ENCODE measurements at places on chromosomes 16 and 17.

GRCh38 chr16:87838643-87839541 is 30.4 kb downstream of the SLC7A5 start:
- DNase-seq: no peak

GRCh38 chr16:56269811-56270684 is 78.8 kb downstream of the GNAO1 start:
- no peak for DNase-seq

GRCh38 chr17:57203040-57203439 is 53.3 kb upstream of the MSI2 start:
- DNase-seq: no peak

DNA sequence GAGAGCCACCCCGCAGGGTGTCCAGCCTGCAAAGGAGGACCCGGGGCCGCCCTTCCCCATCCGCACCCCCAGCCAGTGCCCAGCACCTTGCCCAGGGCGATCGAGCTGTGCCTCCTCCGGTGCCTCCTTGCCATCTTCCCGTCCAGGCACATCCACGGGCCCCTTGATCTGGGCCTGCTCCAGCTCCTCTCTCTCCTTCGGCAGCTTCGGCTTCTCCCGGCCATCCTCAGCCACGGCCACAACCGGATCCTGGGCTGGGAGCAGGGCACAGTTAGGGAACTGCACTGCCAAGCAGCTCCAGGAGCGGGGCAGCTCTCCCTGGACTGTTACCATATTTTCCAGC is 13.8 kb downstream of the NDUFAF8 start:
- DNase-seq: no peak

DNA sequence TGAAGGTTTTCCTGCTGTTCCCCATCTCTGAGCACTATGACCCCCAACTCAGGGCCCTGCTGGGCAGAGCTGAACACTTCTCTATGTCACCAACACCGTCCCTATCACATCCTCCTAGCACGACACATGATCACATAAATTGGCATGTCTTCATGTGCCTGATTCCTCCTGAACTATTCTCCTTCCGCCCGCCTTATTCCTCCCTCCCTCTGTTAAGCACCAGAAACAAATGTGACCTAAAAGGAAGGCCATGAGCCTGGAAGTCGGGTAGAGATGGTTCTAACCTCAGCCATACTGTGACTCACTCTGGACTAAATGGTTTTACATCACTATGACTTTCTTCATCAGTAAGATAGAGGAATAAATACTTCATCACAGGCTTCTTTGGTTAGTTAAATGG is 80.8 kb upstream of the DYNLRB2 start:
- DNase-seq: no peak

GRCh38 chr17:73984941-73985340 is 218.5 kb upstream of the RPL38 start:
- DNase-seq: no peak

DNA sequence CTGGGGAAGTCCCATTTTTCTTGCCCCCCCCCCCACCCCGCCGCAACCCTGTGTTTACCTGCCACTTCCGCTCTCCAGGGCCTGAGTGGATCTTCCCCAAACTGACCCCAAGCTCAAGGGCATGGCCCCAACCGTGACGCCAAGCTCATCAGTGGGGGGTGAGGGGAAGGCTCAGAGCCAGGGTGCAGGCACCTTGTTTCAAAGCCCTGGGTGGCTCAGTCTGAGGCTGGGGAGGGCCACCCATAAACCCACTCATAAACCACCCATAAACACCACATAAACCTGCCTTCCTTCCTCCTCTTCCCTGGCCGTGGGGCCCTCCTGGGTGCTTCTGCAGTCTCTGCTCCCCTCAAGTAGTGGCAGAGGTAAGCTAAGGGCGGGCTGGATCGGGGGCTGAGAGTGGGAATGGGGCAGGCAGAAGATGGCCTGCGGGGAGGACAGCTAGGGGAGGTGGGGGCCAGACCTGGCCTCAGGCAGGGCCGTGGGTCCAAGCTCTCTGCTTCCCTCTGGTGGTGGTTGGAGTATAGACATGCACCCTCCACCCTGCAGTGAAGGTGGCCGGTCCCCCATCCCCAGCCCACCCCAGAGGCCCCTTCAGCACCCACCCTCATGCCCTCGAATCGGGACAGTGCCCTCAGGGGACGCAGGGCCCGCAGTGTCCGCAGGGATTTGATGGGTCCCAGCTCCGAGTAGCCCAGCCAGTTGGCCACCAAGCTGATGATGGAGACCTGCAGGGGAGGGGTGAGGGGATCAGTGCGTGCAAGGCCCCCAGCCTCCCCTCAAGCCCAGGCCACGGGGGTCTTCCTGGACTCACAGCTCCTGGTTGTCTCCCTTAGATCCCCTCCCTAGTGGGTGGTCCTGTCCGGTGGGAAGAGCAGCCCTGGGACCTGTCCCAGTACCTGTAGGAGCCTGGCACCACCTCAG is 14.6 kb upstream of the CD79B start:
- DNase-seq: peak; percentile 76

DNA sequence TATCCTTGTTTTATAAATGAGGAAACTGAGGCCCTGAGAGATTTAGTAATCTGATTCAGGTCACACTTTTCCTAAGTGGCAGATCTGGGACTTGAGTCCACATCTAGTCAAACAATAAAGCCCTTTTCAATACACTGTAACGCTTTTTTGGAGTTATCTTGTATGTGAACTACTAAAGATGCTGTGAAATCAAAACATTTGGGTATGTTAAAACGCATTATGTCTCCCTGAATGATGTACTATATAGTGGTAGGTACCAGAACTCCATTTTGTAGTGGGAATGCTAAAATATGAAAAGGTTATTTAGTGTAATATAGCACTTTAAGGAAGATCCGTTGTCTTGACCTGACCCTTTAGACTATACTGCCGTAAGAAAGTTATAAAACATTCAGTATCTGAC is 57.2 kb downstream of the NACA2 start:
- DNase-seq: no peak

- DNase-seq: no peak
These were observed 23.6 kb downstream of the BAHCC1 start for GRCh38 chr17:81418710-81419318.

DNA sequence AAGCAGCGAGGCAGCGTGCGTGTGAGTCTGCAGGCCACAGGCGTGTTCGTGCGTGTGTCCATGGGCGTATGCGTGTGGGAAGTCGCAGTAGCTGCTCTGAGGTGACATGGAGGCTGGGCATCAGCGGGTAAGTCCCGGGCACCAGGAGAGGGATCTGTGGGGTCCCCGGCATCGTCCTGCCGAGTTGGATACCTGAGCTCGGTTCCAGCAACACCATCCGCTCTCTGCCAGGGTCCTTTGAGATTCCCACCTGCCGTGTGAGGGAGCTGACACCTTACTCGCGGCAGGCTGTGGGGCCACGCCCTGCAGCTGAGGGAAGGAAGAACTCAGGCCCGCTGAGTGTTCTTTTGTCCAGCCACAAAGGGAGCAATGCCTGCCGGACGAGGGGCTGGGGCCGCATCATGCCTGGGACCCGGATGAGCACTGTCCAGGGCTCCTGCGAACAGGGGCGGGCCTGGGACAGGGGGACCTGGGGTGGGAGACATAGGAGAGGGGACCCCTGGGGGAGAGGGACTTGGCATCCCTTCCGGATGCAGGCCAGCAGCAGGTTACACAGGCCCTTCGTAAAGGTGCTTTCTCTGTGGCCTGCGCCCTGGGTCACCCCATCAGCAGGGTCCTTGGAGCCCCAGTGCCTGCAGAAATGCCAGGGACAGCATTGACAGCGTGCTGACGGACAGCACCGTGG is 5.0 kb upstream of the SNAI3 start:
- DNase-seq: no peak

DNA sequence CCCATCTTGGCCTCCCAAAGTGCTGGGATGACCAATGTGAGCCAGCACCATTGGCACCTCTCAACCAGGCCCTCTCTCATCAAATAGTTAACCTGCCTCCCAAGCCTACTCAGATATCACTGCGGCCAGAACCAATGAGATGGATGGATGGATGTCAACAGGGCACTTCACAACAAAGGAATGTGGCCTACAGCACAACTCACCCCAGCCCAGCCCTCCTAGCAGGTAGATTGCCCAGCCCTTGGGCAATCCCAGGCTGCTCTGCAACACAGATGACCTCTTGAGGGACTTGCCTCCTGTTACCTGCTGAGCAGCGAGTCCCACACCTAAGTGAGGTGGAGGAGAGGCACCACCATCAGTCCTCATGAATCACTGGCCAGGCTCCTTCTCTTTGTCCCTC is 22.6 kb upstream of the KIFC3 start:
- no peak for DNase-seq

DNA sequence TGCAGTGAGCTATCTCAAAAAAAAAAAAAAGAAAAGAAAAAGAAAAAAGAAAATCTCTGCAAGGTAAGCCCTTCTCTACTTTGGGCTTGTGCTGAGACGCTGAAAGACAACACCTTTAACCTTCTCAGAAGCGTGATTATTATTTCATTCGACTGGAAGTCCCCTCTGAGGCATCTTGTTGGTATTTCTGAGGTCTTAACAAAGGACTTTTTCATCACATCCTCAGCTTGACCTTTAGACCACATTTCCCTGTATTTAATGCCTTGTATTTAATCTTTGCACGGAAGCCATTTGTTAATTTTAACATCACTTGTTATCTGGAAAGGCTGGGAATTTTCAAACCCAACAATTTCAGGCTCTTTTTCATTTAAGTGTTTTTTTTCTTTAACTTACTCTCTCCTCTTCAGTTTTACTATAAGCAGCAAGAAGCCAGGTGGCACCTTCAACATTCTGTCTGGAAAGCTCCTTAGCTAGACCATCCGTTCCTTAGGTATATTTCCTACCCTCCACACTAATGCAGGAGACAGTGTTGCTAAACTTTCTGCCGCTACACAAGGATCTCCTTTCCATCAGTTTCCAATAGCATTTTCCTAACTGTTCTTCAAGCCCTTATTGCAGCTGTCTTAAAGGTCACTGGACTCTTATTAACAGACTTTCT is 10.3 kb downstream of the KCTD13 start:
- DNase-seq: no peak

GRCh38 chr17:65586899-65587298 is 25.5 kb upstream of the AXIN2 start:
- DNase-seq: no peak

- peak; percentile 11 for DNase-seq
These were observed 33.9 kb downstream of the MAP2K3 start for GRCh38 chr17:21318439-21318838.

DNA sequence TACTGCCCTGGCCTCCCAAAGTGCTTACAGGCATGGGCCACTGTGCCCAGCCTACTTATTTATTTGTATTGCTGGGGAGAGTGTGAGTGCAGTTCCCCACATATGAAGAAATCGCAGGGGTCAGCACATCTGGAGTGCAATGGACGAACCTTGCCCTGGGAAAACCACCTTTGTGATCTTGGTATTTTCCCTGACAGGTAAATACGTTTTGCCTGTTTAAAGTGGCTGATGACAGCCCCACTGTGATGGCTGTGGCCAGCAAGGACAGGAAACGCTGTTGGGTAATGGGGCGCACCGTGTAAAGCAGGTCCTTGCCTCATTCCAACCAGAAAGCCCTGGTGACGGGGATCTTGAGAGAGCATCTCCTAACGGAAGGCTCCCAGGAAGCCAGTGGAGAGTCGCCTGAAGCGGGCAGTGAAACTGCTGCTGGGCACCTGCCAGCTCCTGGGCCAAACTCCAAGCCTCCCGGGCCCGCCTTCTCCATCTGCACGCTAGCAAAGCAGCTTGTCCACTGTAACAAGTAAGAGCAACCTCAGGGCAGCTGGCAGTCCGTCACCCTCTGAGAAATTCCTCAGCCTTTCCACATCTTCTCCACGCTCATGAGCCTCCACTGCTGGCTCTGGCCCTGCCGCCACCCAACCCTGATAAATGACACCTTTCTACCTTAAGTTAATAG is 17.5 kb downstream of the EMC8 start:
- DNase-seq: peak; percentile 79

DNA sequence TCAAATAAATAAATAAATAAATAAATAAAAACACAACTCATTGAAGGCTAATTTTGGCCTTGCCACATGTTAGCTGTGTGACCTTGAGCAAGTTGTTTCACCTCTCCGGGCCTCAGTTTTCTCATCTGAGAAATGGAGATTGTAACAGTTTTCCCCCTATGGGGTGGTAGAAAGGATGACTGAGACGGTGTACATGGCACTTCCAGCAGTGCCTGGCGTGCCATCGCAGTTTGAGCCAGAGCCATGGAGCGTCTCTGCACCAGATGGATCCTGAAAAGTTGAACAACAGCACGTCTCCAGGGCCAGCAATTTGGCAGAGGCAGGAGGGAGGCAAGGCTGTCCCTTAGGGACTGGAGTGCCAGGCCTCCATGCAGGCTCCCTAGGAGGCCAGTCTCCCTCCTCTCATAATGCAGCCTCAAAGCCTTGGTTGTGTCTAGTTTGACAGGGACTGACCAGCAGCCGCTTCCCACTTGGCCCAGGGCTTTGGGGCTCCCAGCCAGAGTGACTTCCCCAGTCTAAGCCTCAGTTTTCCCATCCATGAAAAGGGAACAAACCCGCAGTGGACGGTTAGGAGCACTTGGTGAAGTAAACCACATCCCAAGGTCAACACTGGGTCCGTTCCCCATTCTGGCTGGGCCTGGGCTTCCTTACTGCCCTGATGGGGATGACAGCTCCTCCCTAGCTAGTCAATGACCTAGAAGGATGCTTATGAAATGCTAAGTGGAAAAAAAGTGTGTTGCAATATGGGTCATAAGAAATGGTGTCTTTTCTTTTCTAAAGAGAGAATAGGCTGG is 19.3 kb downstream of the SOCS1 start:
- DNase-seq: no peak

DNA sequence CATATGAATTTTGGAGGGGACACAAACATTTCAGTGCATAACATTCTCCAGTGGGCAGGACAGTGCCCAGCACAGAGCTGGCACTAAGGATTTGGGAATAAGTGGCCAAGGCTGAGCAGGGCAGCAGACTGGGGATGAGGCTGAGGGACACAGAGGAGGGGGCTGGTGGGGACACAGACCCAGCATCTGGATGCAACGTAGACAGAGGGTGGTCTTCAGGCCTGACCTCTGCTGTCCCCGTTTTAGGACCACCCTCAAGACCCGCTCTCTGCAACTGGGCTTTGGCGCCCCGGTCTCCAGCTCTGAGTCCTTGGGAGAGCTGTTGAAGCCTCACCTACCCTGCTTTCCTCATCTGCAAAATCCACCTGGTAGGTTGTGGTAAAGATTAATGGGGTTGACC is 3.3 kb upstream of the PRSS33 start:
- DNase-seq: no peak

- no peak for DNase-seq
These were observed 17.3 kb downstream of the CRYBA1 start for GRCh38 chr17:29263916-29264315.

DNA sequence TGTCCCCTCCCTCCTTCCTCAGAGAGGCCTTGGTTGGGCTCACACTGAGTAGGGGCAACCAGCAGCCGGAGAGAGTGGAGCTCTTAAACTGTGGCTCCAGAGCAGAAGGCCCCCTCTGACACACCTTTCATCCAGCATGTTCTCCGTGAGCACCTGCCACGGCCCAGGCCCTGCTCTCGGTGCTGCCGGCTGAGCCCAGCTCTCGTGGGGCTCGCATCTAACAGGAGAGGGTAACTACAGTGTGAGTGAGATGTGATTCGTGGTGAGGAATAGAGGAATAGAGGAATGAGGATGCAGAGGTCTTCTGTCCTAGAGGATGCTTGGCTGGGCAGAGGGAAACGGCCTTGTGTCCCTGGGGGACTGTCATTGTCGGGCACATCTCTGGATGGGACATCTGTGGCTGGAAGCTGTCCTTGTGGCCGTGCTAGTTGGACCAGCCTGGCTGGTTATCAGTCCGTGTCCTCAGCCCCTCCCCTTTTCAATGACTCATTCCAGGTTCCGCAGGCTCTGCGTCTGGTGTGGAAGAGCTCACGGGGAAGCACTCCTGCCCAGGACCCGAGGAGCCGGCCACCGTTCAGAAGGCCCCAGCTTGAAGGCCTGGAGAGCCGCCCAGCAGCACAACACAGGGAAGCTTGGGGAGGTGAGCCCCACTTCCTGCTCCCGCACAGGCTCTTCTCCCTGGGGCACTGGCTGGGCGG is 11.9 kb upstream of the DNASE1 start:
- DNase-seq: no peak

GRCh38 chr16:68452176-68452575 is 3.9 kb upstream of the SMPD3 start:
- no peak for DNase-seq
